Activated CD4-positive, alpha-beta T cell treated with anti-CD3 and anti-CD28 coated beads for 24 hours (primary cell): ENCODE measurements at places on chromosomes 3 and 15.

GRCh38 chr3:13073326-13074005 lies at the start of gene IQSEC1:
IQSEC1 (minus strand) TSS chr3:13073429; CDS start chr3:13073014, 415 bp downstream.
- peak; percentile 66 for DNase-seq

DNA sequence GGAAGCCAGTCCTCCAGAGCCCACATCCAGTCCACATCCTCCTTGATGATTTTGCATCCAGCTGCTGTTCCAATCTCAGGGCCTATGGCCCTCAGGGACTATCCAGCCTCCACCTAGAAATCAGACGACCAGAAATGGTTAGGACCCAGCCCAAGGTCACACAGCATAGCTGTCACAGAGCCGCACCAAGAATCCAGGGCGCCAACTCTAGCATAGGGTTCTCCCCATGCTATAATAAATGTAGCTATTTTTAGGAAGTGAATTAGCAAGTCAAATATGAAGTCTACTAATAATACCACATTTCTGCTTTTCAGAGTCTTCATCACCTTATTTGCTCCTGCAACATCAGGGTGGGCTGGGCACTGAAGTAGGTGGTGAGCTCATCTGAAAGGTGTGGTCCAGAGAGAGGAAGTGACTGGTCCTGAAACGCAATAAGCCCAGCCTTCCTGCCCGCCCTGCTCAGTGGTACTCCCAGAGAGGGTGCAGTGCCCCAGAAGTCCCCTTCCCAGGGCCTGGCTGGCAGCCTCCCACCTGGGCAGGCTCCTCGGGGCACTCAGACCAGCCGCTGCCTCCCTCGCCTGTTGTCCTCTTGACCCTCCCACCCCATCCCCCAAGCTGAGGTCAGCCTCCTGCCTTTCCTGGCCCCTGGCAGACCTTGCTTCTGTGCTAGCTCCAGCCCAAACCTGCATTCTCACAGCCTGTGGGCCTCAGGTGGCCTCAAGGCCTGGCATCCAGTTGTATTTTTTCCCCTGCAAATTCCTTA lies 17.6 kb upstream of the CYP11A1 start:
- DNase-seq: no peak

DNA sequence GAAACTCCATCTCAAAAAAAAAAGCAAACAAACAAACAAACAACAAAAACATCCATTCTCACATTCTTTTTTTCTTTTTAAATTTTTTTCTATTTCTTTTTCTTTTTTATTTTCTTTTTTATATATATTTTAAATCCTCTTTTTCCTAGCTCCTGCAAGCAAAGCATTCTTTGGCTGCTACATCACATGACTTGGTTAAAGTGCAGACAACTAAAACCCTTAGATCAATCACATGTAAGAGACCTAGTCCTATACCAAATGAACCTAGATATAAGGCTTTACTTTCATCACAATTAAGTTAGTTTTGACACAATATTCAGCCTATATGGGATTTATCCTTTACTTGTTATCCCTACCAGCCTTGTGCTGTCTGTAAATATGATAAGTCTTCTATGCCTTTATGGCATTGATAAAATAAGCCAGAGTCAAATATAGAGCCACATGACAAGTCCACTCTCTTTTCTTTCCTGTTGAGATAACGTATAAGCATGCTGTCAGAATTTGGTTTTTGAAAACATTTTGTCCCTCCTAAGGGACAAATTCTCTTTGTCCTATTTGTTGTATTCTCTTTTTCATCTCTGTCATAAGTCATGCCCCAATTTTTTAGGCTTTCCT lies 11.3 kb downstream of the UBR1 start:
- DNase-seq: no peak

GRCh38 chr3:71065764-71066013 lies 517.8 kb downstream of the FOXP1 start:
- DNase-seq: no peak

GRCh38 chr3:98776140-98776493 lies 13.0 kb downstream of the ST3GAL6 start:
- DNase-seq: no peak

GRCh38 chr15:78681281-78682003 lies 40.4 kb upstream of the CHRNB4 start:
- DNase-seq: no peak

DNA sequence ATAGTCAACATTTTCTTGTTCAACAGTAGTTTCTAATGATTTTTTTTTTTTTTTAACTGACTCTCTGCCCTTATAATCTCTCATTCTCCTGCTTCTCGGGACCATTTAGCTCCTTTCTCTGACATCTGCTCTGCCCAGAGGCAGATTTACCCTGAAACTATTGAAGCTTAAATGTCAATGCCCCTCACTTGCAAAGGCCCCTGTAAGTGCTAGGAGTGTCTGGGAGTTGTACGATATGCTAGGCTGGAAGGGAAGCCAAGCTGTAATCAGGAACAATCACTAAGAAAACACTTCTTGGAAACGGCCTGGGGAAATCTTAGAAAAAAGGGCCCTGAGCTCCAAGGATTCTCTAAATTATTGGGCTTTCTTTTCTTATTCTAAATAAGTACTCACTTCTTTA lies 5.8 kb upstream of the PLOD2 start:
- DNase-seq: no peak

DNA sequence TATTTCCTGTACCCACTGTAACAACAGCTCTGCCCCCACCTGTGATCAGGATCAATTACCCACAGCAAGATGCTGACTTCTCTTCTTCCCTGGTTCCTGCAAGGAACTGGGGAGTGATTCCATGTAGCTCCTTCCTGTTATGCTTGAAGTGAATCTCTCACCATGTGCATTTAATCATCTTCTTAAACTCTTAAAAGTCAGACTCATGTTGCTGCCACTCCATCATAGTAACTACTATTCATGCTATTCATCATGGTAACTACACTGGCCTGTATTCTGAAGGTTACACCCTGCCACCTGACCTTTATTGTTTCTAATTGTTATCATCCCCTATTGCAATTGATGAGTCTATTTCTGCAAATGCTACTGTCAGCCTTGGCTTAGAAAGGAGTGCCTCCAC lies 89.5 kb downstream of the SUCNR1 start:
- no peak for DNase-seq
